ENCODE measurements at places on chromosomes 11 and 22.
A peak's percentile ranks its signal among the peaks of the same experiment; 100 is the strongest.

DNA sequence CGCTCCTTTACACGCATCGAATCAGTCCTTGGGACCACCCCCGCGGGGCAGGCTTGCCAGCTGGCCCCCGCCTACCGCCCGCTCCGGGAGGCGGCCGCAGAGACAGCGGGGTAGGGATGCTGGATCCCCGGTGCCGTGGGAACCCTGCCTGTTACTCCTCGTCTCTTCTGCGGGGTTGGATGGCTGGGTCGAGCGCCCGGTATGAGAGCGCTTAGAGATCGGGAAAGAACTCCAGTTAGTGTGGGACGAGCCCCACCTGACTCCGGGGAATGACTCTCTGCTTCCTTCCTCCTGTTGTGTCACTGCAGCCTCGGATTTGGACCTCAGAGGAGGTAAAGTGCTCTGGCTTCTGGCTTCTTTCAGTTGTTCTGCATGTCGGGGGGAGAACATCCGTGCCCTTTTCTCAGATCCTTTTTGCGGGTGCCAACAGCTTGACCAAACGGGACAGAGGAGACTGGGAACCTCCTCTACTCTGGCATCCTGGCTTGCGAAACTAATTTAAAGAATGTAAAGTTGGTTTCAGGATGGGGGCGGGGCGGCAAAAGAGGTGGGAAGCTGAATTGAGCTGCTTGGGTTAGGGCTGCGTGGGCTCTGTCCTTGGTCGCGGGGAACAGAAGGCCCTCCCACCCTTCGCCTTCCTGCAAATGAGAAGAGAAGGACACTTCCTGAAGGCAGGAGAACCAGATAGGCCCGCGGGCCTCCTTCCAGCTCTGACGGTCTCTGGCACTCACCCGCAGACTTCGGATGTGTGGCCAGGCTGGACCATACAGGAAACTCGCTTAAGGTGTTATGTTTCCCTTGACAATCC, 938 bp downstream of the LAYN start:
- no peak for DNase-seq

DNA sequence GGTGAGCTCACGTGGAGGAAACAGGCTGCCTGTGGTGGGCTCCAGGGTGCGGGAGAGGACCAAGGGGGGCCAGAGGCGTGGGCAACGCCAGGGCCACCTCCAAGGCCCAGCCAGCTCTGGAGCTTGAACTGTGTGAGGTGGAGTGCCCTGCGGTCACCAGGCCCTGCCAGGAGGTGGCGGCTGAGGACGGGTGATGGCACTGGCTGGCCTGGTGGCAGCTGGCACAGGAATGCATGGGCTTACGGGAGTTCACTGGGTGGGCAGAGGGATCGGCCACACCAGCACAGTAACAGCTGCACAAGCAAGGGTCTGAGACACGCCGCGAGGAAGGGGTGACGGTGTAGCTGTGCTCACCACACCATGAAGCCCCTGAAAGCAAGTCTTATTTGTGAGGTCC, 15.8 kb downstream of the TOLLIP start:
- DNase-seq = no peak

DNA sequence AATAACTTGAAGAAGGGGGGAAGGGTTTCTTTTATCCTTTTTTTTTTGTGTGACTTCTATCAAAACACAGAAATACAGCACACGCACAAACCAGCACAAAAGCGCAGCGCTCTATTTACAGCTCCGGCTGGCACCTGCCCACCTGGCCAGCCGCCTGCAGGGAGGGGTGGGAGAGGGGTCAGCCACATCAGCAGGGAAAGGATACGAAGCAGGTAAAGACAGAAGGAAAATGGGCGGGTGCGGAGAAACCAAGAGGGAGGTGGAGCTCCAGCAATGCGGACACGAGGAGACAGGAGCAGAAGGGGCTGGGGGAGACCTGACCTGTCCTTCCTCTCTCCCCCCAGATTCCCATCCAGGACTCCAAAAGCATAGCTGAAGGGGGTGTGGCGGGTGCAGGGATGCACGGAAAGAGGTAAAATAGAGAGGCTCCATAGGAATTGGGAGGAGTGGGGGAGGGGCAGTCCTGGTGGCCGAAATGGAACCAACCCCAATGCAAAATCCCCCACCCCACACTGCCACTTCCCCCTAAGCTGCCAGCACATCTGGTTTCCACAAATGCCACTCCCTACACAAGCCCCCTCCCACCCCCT, 14.1 kb downstream of the CXCR5 start:
- no peak for DNase-seq

DNA sequence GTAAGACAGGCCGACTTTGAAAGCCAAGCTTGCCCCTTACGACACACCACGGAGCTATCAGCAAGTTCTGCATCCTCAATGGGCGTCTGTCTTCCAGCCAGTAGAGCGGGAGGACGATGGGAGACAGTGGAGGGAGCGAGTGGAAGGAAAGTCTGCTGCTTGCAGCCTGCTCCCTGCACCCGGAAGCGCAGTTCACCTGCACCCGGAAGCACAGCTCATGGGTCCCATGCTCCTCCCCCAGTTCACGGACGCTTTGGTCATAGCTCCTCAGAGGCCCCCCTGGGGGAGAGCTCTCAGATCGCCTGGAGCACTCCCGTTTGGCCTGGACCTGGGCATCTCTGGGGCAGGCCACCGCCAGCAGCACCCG, 51.3 kb downstream of the FBLN1 start:
- DNase-seq = no peak

DNA sequence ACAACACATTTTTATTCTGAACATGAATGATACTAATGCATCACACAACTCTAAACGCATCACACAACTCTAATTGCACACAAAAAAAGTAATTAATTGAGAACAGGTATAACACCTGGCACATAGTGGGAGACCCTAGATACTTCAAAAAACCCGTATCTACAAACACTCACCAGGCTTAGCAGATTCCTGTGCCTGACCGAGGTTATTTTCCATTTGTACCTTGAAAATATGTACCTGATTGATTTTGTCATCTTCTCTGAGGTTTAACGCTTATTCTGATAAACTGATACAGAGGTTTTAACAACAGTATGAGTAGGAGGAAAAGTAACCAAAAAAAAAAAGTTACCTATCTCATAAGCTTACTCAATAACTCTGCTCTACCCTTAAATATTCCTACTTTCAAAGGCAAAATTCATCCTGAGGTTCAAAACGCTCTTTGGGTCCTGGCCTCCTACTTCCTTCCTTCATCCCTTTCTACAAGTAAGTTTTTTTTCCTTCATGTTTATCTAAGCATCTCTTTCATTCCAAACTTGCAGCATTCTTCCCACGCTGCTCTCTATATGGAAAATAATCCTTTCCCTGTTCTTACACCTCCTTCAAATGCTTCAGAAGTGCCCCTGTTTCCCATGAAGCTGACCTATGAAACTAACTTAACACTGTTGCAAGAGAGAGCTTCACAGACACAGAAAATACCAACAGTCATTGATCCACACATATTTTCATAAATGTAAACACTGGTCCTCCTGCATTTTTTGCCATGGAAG, 73.3 kb downstream of the ETS1 start:
- DNase-seq = no peak

GRCh38 chr11:44351006-44351660, 41.2 kb upstream of the ALX4 start:
- DNase-seq = no peak

- no peak for DNase-seq
Observed at GRCh38 chr22:36891646-36892045, 21.8 kb upstream of the CSF2RB start.

GRCh38 chr11:107928767-107929507, 689 bp downstream of the RAB39A start:
- no peak for DNase-seq

DNA sequence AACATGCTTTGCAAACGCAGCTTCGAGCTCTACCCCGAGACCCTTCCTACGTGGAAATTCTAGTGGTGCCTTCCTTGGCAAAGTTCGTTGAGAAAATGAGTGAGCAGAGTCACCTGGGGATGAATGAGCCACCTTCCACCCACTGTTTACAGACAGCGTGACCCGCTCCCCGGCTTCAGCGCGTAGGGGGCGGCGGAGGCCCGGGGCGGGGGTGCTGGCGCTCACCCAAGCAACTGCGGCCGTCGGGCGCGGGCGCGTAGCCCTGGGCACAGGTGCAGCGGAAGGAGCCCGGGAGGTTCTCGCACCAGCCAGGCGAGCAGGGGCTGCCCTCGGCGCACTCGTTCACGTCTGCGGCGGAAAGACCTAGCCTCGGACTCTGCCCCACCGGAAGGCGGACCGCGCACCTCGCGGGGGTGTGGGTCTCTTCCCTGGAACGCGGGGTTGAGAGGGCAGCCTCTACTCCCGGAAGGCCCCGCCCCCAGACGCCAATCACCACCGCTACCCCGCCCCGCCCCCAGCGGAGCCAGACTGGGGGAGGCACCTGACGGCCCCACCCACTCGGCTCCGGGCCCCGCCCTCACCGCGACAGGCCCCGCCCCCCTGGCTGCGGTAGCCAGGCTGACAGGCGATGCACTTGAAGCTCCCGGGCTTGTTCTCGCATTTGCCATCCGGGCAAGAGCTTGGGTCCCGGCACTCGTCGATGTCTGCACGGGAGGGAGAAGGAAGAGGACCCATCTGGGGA, 11.8 kb downstream of the LTBP3 start:
- peak; percentile 79 for DNase-seq

GRCh38 chr22:26763633-26764361, 106.4 kb downstream of the MIAT start:
- DNase-seq = peak; percentile 36

GRCh38 chr11:61062181-61062930, 39.9 kb upstream of the CD5 start:
- no peak for DNase-seq

GRCh38 chr11:69707176-69707575, 3.4 kb upstream of the FGF19 start:
- DNase-seq = no peak

GRCh38 chr22:32465661-32466060, 1.4 kb upstream of the BPIFC start:
- no peak for DNase-seq

DNA sequence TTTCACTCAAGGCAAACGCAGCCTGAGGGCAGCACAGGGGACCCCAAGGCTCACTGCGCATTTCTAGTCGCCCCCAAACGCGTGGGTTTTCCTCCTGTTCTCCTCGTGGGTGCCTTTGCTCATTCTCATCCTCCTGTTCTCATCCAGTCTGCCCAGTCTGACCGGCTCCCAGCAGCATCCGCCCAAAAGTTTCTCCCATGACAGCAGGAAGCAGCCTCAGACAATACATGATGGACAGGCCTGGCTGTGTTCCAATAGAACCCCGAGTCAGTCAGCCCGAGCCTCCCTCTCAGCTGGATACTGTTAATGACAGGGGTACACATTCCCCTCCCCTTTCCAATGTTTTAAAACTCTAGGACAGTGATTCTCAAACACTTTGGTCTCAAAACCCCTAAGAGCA, 22.5 kb upstream of the KRTAP5-7 start:
- DNase-seq = no peak

All from right kidney (tissue), 9 donors.